ENCODE measurements at places on chromosomes 11 and 22.

DNA sequence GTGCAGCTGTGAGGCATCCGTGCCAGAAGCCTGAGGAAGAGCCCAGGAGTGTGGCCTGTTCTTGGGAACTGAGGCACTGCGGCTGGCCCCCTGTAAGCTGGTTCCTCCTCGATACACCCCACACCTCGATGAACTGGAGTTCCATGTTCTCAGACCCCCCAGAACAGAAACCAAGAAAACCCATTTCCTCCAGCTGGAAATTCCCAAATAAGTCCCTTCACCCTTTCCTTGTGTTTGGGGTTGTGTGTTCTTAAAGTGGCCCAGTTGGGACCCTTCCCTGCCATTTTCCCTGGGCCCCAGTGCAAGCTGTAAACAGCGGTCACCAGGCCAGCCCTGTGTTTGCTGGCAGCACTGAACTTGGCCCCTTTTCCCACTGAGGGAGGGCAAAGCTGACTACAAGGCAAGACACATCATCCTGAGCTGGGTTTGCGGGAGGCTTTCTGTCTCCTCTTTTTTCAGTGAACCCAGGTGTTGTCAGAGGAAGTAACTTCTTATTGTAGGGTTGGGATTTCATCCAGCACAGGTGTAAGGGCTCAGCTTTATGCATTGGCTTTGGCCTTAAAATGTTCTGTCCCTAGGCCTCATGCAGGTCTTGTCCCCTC, 60.1 kb upstream of the MPEG1 start:
- DNase-seq = no peak

DNA sequence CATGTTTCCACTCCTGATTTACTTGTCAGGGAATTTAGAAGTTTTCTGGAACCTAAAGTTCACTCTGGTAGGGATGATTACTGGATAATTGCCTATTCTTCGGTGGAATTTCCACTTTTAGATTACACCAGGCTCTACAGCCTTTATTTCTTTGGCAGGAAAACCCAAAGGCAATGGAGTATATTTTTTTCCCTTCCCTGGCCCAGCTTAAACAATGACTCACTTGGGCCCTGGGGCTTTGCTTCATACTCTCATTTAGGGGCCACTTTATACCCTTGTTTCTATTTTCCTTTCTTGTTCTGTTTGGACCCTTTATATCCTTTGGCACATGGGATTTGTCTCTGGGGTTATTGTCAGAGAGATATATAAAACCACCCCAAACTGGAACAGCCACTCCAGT, 114.7 kb downstream of the CSTPP1 start:
- DNase-seq = no peak

GRCh38 chr11:34986883-34987520, 70.6 kb downstream of the PDHX start:
- DNase-seq = no peak

DNA sequence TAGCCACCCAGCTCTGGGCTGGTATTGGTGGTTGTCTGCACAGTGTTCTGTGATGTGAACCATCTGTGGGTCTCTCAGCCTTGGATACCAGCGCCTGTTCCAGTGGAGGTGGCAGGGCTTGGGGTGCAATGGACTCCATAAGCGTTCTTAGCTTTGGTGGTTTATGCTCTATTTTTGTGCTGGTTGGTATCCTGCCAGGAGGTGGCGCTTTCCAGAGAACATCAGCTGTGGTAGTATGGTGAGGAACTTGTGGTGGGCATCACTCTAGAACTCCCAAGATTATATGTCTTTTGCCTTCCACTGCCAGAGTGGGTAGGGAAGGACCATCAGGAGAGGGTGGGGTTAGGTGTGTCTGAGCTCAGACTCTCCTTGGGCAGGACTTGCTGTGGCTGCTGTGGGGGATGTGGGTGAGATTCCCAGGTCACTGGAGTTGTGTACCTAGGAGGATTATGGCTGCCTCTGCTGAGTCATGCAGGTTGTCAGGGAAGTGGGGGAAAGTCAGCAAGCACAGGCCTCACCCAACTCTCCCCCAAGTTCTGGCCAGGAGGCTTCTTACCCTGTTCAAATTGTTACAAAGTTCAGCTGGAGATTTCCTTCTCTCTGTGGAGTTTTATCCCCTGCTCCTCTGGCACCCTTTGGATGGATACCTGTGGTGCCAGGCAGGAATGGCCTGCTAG, 47.2 kb downstream of the MRGPRX2 start:
- no peak for DNase-seq

DNA sequence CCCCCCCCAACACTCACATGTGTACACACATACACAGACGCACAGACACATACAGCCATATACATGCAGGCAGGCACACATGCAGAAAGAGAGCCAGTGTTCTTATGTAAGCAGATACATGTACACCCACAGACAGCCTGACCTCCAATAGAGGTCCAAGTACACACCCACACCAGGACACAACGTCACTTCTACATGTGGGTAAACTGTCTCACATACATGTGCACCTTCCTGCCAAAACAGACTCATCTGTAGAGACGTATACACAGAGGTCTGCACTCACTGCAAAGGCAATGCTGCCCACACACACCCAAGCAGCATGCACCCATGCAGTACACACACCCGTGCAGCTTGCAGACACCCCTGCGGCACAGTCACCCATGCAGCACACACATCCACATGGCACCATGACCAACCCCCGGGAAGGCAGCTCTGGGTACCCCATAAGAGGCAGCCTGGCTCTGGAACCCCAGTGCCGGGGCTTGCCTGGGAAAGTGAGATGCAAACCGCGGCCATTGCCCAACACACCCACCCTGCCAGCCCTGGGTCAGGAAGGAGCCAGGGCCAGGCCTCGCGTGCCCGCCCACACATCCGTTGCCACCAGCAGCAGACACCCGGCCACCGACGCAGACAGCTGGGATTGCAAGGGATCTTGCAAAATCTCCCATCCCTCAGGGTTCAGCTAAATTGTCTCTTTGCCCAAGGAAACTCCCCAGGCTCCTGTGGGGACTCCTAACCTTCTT, 10.1 kb downstream of the CASTOR1 start:
- DNase-seq = no peak

DNA sequence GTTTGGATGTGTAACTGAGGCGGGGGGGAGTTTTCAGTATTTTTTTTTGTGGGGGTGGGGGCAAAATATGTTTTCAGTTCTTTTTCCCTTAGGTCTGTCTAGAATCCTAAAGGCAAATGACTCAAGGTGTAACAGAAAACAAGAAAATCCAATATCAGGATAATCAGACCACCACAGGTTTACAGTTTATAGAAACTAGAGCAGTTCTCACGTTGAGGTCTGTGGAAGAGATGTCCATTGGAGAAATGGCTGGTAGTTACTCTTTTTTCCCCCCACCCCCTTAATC, 2.3 kb downstream of the MALAT1 start:
- no peak for DNase-seq

GRCh38 chr11:16902182-16902581, 112.0 kb downstream of the PLEKHA7 start:
- DNase-seq = peak; percentile 44

DNA sequence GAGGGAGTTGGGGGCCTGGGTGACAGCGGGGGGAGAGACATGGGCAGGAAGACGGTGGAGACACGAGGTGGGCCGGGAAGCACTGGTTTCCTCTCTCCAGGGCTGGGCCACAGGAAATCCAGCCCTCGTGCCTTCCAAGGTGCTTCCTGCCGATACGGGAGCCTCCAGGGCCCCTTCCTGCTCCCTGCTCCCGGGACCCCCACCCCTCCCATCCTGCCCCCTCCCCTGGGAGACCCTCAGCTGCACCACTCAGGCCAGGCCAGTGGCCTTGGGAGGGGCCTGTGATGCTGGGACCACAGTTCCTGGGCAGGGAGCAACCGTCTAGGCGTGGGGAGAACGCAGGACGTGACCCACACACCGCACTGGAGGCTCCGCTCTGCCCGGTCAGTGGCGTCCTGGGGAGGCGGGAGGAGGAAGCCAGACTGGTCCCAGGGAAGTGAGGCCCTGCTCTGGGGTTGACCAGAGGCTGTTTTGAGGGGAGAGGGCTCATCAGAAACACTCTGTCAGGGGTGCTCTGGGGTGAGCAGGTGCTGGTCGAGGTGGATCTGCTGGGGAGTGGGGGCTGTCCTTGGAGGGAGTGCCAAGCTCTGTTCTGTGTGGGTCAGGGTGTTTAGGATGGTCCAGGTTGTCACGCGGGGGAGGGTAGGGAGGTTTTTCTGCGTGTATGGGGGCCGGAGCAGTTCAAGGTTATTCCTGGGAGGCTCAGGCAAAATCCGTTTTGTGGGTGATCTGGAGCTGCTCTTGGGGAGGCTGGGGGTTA, at the start of gene SHANK3:
SHANK3 (plus strand) TSS at position 353 of the 760 bp plus-strand sequence.
- DNase-seq = no peak

DNA sequence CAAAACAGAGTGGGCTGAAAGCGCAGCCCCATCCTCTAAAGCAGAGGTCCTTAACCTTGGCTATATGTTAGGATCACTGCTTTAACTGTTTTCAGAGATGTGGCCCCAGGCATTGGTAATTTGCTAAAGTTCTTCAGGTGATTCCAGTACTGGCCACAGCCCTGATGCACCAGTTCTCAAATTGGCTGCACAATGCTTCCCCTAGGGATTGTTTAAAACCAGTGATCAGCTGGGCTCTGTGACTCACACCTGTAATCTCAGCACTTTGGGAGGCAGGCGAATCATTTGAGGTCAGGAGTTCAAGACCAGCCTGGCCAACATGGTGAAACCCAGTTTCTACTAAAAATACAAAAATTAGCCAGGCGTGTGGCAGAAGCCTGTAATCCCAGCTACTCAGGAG, 8.4 kb upstream of the IRAG1 start:
- DNase-seq = no peak
